Hindlimb muscle (tissue), 1 donor: ENCODE measurements at places on chromosomes 7 and 10.

- no peak for DNase-seq
Measured at GRCh38 chr7:36214608-36215456, 61.8 kb downstream of the EEPD1 start.

DNA sequence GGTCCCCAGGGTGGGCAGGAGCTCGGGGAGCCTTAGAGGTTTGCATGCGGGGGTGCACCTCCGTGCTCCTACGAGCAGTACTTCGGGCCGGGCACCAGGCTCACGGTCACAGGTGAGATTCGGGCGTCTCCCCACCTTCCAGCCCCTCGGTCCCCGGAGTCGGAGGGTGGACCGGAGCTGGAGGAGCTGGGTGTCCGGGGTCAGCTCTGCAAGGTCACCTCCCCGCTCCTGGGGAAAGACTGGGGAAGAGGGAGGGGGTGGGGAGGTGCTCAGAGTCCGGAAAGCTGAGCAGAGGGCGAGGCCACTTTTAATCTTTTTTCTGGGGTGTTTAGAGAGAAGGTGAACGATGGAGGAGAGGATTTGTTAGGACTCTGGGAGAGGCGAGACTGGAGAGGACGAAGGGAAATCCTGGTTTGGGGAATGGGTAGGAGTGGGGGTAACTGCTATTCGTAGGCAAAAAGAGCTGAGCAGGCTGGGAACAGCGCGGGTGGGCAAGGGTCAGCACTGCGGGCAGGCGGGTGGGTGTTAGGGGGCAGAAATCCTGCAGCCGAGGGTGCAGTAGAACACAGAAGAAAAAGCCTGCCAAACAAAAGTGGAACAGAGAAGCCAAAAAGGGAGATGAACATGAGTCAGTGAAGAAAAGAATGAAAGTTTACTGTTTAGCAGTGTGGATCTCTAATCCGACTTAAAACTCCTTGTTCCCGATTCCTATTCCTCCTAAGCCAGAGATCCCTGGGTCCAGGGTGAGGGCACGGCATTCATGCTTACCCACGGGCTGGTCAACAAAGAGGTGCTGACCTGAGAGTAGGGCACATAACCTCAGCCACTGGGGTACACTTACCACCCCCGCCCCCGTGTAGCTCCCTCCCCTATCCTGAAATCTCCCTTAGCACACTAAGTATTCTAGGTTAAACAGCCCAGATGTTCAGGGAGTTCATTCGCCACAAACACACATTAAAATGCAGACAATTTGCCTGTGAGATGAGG lies 26.9 kb downstream of the PRSS2 start:
- DNase-seq, result no peak

DNA sequence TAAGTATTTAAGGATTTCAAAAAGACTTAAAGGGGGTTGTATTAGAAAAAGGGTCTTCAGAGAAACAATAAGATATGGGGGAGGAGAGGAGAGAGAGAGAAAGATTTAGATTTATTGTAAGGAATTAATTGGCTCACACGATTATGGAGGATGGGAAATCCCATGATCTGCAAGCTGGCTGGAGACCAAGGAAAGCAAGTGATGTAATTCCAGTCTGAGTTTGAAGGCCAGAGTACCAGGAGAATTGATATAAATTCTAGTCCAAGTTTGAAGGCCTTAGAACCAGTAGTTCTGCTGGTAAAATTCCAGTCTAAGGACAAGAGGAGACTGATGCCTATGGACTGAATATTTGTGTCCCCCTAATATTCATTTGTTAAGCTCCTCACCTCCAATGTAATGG lies 20.6 kb upstream of the SLC13A1 start:
- DNase-seq, result no peak

GRCh38 chr7:48522692-48523091 lies 351.4 kb downstream of the ABCA13 start:
- DNase-seq, result no peak
